Epithelial cell of alveolus of lung (primary cell): ENCODE measurements at places on chromosomes 2 and 18. TPM values are rescaled to one million over a fixed set of nuclear protein-coding genes. Genes with fewer than 3 reads are reported as not detected.

The INHA gene
- not detected in 2 replicates for total RNA-seq

The MEP1B gene
- not detected in 2 replicates for total RNA-seq

The DNAH6 gene
- under 0.01 and 0.08 TPM in 2 replicates for total RNA-seq

The HOXD12 gene
- not detected in 2 replicates for total RNA-seq

The PRSS56 gene
- total RNA-seq = 0.48 TPM in 1 of 2 replicates, not detected in the other

The DIPK1C gene
- not detected in 2 replicates for total RNA-seq

The ATP6V1B1 gene
- 0.40 and 4.1 TPM in 2 replicates for total RNA-seq

The FER1L5 gene
- total RNA-seq = under 0.01 and 0.16 TPM in 2 replicates

The MYOM1 gene
- total RNA-seq = 0.13 and 0.48 TPM in 2 replicates

The GBX2 gene
- total RNA-seq = 0.78 TPM in 1 of 2 replicates, not detected in the other

The KCNG2 gene
- 4.7 and 18.8 TPM in 2 replicates for total RNA-seq

The RAD51AP2 gene
- under 0.01 TPM in 1 of 2 replicates, not detected in the other for total RNA-seq

The RGPD8 gene
- total RNA-seq = 0.56 and 2.3 TPM in 2 replicates

The MALT1 gene
- total RNA-seq = 11.9 and 12.1 TPM in 2 replicates

The MROH2A gene
- total RNA-seq = not detected in 2 replicates

The HOXD11 gene
- not detected in 2 replicates for total RNA-seq

The PLEKHH2 gene
- 5.2 and 32.3 TPM in 2 replicates for total RNA-seq

The UGT1A8 gene
- total RNA-seq = not detected in 2 replicates

The SKOR2 gene
- not detected in 2 replicates for total RNA-seq

The UGT1A4 gene
- not detected in 2 replicates for total RNA-seq
